ENCODE measurements at places on chromosomes 7 and 10.

- DNase-seq, result no peak
Measured at GRCh38 chr10:103838862-103839518, 16.4 kb downstream of the SH3PXD2A start.

DNA sequence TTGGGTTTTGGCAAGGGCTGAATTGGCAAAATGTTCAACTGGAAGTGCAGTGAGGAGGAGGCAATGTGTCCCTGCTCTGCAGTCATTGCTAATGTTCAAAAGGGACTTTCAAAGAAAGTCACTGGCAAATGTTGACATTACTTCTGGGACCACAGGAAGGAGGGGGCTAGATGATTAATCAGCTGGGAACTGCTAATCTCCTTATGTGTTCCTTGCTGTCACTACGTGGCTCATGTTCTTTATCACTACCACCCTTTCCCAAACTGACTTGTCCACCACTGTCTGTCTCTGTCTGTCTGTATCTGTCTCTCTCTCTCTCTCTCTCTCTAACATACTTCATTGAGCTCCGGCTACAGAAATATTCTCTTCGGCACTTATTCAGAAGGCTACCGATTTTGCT lies 86.9 kb upstream of the MTPN start:
- DNase-seq, result no peak

GRCh38 chr10:4459531-4459930 lies 366.5 kb upstream of the AKR1E2 start:
- no peak for DNase-seq

GRCh38 chr7:93575555-93576399 lies 1.3 kb upstream of the CALCR start:
- no peak for DNase-seq

DNA sequence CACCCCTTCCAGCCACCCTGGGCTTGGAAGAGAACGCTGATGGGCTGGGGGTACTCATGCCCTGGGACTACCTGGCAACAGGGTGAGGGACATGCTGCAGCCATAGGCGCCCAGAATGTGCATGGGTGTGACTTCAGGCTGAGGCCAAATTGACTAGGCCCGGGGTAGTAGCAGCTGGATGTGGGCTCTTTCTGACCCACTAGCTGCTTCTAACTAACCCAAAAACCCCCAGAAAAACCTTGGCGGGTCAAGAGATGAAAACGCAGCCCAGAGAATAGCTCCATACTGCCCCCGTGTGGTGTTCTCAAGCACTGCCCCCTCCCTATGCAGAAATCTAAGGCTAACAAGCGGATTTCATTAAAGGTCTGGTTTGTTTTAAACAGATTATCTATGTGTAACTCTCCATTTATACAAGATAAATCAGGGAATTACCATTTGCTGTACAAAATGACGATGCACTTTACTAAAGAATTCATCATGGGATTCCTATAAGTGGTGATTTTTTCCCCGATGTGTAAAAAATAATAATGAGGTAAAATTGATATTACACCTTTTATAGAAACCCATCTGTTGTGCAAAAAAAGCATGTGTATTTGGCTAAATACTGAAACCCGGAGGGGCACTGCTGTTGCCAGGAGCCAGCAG lies 4.2 kb downstream of the SMARCD3 start:
- DNase-seq, result no peak

DNA sequence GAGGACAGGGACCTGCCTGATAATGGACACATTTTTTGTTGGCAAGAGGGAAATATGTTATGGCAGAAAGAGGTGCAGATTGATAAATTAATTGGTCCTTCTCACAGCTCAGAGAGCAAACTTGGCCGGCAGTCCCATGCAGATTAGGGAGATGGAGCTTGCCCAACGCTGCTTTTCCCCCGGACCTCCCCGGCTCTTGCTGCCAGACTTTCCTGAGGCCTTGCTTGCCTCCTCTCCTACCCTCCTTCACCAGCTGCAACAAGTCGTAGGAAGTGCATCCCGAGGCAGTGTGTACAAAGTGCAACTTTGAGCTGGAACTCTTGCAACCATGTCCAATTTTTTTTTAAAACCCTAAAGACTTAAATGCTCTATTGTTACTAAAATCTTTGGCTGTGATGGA lies 215.5 kb downstream of the LRMDA start:
- no peak for DNase-seq

DNA sequence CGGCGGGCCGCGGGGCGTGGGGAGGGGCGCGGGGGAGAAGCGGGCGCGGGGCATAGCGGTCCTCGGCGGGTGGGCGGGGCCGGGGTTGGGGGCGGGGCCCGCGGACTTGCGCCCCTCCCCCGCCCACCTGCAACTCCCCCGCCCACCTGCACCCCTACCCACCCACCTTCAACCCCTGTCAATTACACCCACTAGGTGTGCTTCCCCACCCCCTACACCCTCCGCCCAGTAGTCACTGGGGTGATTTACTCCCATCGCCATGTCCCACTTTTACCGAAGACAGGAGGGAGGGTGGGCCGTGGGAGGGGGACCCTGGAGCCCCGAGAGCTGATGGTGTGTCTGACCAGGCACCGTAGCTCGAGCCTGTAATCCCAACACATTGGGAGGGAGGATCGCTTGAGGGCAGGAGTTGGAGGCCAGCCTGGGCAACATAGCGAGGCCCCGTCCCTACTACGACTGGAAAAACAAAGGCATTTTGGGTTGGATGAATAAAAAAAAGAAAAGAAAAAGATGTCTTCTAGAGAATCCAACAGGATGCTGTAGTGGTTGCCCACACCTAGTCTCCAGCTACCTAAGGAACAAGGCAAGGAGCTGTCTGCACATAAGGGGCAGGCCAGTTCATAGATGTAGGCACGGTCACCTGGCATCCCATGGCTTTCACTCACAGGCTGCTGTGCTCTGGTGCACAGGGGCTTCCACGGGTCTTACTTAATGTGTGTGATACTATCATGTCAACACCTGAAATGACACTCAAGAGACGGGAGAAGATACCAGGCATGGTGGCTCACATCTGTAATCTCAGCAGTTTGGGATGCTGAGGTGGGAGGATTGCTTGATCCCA lies 761 bp downstream of the KCTD7 start:
- no peak for DNase-seq

GRCh38 chr7:155440018-155440410 lies 17.9 kb upstream of the EN2 start:
- no peak for DNase-seq

GRCh38 chr10:69895759-69896158 lies 94.1 kb downstream of the COL13A1 start:
- DNase-seq, result no peak

- no peak for DNase-seq
Measured at GRCh38 chr10:72332423-72333111, 22.2 kb downstream of the DNAJB12 start.

GRCh38 chr10:31700181-31700611 lies 228.4 kb downstream of the ARHGAP12 start:
- no peak for DNase-seq

DNA sequence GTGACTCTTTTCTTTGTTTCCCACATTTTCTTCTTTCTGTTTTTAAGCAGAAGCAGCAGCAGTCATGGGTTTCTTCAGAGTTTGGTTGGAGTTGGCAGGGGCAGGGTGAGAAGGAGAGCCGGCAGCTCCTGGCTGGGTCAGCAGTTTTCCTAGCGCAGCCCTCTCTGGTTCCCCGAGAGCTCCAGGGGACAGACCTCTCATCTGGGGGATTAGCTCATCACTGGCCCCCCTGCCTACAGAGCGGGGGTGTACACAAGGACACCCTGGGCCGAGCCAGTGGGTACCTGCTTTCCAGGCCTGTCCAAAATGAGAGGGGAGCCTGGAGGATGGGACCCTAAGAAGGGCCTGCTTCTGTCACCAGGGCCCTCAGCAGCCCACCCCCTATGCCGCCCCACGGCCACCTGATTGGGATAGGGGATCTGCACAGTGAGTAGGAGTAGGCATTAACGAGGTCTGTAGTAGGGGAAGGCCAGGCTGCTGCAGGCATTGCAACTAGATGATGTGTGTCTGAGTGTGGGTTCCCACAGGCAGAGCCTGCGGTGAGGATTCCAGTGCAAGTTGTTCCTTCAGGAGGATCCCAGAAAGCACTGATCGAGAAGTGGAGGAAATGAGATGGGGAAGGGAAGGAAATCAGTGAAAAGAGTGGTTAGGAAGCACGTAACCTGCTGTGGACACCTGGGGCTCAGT lies 122.9 kb upstream of the PPIF start:
- no peak for DNase-seq

DNA sequence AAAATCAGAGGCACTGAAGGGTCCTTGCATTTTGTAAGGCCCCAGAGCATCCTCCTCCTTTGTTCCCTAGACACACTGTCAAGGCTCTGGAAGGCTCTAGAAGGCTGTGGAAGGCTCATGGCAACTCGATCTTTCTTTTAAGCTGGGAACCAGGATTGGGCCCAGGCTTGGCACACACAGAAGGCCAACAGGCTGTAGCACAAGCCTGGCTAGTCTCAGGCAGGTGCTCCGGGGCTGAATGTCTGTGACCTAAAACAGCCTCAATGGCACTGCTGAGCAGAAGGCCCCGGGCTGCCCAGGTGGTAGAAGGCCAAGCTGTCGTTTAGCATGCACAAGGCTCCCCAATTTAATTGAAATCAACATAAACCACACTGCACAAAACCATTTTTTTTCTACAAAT lies 55.7 kb downstream of the PRKAG2 start:
- no peak for DNase-seq

DNA sequence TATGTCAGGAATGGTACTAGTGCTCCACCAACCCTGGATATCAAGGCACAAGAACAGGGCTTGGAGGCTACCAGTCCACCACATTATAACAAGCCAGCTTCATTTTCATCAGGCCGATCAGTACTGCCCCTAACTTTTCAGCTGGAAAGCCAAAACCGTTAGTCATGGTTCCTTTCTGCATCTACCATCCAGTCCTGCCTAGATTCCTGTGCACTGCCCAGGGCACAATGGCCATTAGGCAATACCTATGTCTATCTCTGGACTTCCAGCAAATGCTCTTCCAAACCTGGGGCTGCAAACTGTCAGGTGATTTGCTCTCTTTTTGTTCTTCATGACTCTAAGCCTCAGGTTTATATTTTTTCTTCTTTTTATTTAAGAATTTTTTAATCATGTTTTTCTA lies 937.7 kb downstream of the SORCS1 start:
- no peak for DNase-seq

DNA sequence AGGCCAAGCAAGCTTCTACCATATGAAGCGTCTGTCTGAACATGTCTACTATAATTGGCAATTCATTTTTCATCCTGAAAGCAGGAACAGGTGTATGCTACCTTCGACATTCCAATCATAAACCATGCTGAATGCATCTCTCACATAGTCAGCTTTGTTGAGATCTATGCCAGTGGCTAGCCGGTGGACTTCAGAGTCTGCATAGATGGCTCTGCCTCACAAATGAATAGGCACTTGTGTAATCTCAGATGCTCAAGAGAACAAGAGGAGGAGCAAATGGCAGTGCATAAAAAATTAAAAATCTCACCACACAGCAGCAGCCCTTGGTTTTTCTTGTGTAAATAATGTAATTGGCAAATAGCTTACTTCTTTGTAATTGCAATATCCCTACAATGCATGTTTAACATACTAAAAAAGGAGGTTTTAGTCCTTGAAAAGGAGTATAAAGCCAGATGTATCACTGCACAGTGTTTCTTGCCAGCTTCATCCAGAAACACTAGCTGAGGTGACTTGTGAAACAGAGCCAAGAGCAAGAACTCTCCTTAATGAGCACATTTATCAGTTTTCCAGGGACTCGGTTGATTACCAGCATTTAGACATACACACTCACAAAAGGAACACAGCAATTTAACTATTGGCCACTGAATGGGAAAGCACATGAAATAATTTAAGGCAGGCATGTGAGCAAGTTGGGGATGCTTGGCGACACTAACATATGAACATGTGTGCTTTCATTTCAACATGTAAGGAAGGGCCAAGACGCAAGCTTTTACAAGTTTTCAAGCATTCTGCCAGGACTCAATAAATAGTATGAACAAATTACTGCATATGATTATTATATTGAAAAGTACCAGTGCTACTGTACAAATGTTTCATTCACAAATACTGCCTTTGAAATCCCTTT lies 249.9 kb upstream of the PLXNA4 start:
- DNase-seq, result no peak

GRCh38 chr10:107168738-107169137 lies 4.2 kb upstream of the SORCS1 start:
- DNase-seq, result no peak

GRCh38 chr10:99569961-99570360 lies 37.2 kb downstream of the NKX2-3 start:
- no peak for DNase-seq

DNA sequence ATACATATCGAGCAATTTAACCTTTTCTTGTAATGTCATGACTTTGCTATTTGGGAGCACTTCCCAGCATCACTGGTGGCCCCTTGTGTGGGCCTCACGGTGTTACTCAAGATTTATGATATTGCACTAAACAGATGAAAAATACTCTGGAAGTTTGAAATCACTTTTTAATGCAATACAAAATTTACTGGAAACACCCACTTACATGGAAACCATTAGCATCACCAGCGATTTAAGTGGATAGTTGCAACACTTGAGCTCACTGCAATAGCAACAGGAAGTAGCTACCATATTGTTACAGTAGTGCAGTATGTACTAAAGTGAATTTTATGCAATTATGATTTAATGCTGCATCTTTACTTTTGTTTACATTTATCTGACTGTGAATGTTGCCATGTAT lies 184.4 kb downstream of the MDFIC start:
- DNase-seq, result no peak

DNA sequence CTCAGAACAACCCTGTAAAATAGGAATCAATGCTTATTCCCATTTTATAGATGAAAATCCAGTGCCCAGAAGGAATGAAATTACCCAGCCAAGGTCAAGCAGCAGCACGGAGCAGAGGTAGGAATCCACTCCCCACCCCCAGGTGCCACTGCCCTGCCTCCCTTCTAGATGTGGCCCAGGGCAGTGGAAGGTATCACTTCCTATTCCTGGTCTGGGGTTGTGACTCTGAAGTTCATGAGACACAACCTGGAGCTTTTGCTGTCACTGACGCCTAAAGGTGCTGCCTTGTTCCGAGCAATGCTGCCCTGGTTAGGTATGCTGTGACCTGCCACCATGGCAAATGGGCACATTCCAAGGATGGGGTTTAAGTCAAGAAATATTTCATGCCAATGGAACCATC lies 53.6 kb downstream of the PIK3AP1 start:
- DNase-seq, result no peak

GRCh38 chr10:110324201-110324804 lies 19.6 kb upstream of the SMNDC1 start:
- DNase-seq, result no peak

- DNase-seq, result no peak
Measured at GRCh38 chr7:90425376-90425775, 22.1 kb downstream of the CLDN12 start.

DNA sequence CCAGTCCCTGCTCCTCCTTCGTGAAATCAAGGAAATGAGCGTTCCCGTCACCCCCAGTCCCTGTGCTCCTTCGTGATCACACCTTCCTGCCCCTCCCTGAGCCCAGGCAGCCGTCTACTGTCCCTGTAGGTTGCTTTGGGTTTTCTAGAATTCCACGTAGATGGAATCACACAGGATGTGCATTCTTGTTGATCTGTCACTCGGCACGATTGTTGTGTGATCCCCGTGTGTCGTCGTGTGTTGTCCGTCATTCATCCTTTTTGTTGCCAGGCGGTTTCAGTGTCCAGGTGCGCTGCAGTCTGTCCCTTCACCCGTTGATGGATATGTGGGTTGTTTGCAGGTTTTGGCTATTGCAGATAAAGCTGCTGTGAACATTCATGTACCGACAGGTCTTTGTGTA lies 9.4 kb downstream of the MTG1 start:
- no peak for DNase-seq

GRCh38 chr7:127233630-127234029 lies 19.1 kb downstream of the GRM8 start:
- DNase-seq, result no peak

Measured in stimulated activated CD8-positive, alpha-beta memory T cell treated with anti-CD3 and anti-CD28 coated beads, Interleukin-12 subunit alpha, Interleukin-12 subunit beta, amount 100 ng/mL, for 4 hours (primary cell).